ENCODE measurements at places on chromosomes 2 and 18.

DNA sequence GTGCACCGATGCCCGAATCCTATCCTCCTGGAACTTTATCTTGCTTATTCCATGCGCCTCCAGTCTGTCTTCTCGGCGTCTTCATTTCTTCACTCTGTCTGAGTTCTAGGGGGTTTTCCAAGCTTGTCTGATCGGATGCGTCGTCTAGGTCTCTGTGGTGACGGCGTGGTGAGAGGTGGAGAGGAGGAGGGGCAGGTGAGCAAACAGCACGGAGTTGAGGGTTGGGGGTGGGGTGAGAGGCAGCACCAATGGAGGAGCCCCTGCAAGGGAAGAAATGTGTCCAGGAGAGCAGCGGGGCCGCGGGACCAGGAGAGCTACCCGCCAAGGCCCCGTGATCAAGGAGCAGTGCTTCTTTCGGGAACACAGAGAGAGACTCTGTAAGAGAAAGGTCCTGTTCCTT is 131.3 kb upstream of the TWIST2 start:
- DNase-seq = no peak

DNA sequence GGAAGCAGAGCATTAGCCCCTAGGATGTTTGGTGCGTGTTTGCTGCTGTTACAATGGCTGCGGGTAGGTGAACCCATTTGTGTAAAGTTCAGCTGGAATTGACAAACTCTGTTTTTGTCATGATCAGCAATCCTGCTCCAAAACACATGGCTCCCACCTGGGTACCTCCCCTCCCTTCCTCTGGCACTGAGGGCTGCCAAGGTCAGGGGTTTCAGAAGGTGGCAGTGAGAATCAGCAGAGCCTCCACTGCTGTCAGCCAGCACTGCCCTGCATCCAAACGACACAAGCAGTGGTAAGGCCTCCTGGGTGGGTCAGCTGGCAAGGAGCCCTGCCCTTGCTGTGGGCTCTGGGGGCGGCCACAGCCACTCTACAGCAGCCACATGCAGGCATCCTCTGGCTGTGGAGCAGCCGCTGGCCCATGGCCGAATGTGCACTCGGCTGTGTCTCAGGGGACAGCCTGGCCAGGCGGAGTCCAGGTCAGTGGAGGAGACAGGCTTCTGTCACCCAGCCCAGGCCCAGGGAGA is 32.8 kb upstream of the LDLRAD4 start:
- no peak for DNase-seq

- DNase-seq = peak; percentile 73
These were observed 231.7 kb upstream of the FOSL2 start for GRCh38 chr2:28160986-28161425.

GRCh38 chr2:19225931-19226330 is 132.5 kb downstream of the OSR1 start:
- DNase-seq = no peak

DNA sequence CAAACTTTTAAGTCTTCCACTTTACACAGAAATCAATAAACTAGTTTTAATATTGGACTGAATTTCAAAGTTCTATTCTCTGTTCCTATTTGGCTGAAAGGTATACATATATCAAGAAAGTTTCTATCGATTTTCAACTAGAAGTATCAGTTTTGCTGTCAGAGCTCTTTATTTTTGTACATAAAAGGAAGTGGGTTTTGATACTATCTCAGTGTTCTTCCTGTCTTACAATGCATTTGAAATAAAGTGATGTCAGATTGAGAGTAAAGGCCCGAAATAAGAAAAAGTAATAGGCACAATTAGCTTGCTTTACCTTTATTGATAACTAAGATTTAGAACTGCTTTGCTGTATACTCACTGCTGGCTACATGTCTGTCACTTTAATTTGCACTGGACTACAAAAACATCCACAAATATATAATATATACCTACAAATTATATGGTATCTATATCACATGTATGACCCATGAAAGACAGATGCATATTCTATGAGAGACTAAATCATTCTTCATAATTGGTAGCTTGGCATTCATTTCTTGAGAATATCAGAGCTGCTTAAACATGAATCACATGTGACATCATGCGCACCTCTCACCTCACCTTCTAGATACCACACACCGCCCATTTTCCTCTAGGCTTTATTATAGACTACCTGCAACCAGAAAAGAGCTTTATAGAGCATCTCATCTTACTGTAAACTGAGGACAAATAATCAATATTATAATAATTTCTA is 83.6 kb downstream of the ASXL2 start:
- no peak for DNase-seq

- DNase-seq = no peak
These were observed 740.4 kb downstream of the DSC3 start for GRCh38 chr18:30302181-30302580.

DNA sequence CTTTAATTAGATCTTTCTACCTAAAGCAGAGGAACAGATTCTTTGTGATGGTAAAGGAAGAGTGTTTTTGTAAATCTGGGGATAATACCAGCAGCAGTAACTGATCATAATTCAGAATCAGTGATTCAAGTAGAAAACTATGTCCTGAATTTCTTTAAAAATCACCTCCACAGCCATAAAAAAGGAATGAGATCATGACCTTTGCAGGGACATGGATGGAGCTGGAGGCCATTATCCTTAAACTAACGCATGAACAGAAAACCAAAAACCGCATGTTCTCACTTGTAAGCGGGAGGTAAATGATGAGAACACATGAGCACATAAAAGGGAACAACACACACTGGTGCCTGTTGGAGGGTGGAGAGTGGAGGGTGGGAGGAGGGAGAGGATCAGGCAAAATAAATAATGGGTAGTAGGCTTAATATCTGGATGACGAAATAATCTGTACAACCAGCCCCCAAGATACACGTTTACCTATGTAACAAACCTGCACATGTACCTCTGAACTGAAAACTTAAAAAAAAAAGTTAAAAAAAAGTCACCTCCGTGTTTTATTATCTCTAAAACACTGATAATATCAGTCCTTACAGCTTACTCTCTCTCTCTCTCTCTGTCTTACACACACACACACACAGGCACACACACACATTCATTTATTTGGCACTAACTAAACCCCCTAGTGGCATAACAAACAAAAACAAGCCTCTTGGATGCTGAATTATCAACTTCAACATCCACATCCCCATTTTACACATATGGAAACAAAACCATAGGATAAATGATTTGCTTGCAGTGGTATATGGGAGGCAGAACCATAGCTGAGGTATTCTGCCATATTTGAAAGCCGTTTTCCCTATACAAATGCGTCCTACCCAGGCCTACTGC is 1.4 kb downstream of the TM4SF20 start:
- no peak for DNase-seq

DNA sequence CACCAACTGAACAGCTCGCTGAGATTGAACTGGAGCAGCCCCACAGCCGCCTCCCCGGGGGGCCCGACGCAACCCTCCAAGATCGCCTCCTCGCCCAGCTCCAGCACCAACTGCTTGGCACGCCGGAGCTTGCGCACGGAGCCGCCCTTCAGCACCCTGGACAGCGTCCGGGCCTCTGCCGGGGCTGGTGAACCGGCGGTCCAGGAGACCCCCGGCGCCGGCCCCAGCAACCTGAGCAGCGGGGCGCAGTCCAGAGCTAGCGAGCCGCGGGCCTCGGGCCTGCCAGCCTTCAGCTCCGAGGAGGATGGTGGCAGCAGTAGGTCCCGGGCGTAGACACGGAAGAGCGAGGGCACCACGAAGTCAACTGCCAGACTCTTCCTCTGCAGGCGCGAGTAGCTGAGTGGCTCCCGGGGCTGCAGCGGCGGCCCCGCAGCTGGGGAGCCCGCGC is 1.2 kb downstream of the ALK start:
- DNase-seq = peak; percentile 72

- DNase-seq = peak; percentile 48
These were observed 220.1 kb downstream of the HAUS1 start for GRCh38 chr18:46324087-46324955.

DNA sequence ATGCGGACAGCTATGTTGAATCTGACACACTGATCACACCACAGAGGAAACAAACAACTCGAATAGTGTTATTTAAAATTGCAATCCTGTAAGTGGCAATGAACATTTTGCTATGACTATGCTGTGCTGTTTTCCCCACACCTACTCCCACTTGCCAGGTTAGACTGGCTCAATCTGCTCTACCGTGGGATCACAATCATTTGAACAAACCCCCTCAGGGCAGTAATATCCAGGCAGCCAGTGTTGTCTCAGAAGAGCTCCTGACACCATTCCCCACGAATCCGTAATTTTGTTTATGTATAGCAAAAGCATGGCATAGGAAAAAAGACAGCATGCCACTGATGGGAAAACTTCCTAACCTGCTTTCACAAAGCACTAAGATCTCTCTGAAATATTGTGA is 284.3 kb downstream of the ERBB4 start:
- DNase-seq = no peak

- DNase-seq = no peak
These were observed 536.2 kb upstream of the FSIP2 start for GRCh38 chr2:185202381-185202780.

DNA sequence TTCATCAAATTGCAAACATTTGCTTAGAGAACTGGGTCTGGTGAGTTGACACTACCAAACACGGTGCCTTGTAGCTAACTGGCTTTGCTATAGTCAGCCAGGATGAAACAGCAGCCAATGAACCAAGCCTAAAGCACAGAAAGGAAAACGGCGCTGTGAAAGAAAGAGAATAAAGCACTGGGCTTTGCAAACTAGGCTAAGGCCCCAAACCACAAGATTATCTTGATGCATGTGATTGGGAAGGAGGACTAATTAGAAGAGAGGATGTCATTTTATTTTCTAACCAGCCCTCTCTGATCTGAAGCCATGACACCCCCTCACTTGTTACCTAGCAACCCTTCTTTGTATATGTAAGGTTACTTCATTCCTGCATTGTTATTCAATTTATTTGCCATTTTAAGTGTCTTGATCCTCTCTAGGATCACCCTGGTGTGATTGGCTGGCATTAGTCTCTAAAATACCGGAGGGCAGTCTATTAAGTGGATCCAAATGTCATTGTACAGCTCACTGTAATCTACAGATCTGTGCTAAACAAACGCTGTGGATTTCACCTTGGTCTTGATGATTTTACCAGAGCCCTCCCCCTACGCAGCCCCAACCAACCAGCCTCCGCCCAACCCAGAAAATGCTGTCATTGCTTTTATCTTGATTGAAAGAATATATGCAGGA is 395.4 kb upstream of the ACVR2A start:
- DNase-seq = no peak

GRCh38 chr2:66236067-66236685 is 198.7 kb upstream of the MEIS1 start:
- no peak for DNase-seq

DNA sequence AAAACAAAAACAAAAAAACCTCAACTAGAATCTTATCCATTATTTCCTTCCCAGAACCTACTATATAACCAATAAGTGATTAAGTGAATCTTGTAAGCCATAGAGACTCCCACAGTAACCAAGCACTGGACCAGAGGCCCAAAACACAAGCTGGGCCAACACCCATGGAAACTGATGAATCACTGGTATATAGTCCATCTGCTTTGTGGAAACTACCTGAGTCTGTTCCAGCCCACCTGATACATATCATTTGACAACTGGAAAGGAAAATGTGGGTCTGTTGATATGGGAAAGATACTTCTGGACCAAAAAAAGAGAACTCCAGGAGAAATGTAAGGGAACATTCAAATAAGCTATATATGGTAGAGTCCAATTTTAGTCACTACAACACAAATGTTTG is 252.8 kb downstream of the MREG start:
- no peak for DNase-seq

GRCh38 chr18:48905513-48905912 is 45.3 kb downstream of the SMAD7 start:
- no peak for DNase-seq

DNA sequence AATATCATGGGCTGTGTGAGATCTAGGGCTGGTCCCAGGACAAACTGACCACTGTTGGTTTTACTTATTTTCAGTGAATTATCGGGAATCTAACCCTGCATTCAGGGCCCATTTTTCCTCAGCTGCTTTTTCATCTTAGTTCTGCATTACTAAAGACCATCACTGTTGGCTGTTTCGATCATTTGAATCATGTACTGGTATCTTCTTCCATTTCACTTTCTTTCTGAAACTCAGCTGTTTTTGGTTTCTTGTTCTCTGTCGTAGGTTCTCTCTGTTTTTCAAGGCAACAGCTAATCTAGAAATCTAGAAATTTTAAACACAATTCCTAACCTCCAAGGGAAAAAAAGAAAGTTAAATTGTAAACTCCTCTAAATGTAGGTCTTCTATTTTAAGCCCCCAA is 159.9 kb upstream of the SESTD1 start:
- no peak for DNase-seq

DNA sequence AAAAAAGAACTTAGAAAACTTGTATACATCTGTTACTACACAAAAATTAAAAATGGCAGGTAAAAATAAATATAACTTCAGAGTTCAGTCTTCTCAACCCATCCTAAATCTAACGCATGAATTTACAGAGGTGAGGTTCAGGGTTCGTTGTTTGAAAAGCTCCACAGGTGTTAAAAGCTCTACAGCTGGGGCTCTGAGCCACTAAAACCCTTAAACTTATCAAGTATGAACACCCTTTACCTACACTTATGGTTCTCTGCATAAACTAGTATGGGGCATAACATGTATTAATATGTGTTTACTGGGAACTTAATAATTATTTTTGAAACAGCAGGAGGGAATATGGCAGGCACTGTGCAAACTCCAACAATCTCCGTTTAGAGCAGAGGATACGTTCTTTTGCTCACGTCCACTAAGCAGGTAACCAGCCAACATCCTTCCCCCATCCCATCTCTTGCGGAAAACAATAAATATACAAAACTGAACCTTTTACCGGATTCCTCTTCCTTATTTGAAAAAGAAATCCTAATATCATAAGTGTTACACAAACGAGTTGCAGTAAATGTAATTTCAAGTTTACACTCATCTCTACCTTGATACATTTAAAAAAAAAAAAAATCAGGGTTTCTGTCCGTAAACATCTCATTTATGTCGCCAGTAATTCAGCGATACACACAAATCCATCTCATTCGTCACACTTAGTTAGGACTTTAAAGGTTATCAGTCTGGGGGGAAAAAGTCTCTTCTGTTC is 1.3 kb downstream of the PIAS2 start:
- peak; percentile 16 for DNase-seq

GRCh38 chr2:156023229-156023869 is 309.2 kb downstream of the NR4A2 start:
- DNase-seq = no peak

- DNase-seq = peak; percentile 84
These were observed 33.3 kb downstream of the IL1R2 start for GRCh38 chr2:102025016-102025501.

- no peak for DNase-seq
These were observed 303.9 kb downstream of the CPS1 start for GRCh38 chr2:210860276-210860675.

Measured in adipocyte (in vitro differentiated cells).